ENCODE measurements at places on chromosomes 16 and 17. TPM values are rescaled to one million over a fixed set of nuclear protein-coding genes. Genes with fewer than 3 reads are reported as not detected.

The ZNF750 gene
- not detected for total RNA-seq

The KCNH4 gene
- 1.7 TPM for total RNA-seq

The HSD3B7 gene
- 2.1 TPM for total RNA-seq

The SULT1A4 gene
- total RNA-seq, result 0.78 TPM

The CHST5 gene
- total RNA-seq, result not detected

All from CD8-positive, alpha-beta memory T cell (primary cell).